Stimulated activated CD8-positive, alpha-beta memory T cell treated with anti-CD3 and anti-CD28 coated beads, Interleukin-4, amount 100 ng/mL, for 1 hour (primary cell): ENCODE measurements at places on chromosomes 1 and 21.

DNA sequence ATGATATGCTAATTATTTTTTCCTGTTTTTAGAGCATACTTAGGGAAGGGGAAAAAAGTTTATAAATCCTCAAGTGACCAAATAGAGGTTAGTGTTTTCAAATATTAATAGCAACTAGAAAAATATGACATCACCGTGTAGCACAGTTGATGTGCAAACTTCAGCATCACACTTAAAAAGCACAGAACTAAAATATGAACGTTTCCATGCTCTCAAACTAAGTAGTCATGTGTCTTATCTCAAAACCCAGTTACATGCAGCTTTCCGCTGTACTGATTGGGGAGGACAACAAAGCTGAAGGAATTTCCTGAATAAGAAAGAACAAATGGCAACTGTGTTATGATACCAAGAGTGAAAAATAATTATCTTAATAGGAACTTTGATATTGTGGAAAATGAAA lies 903.7 kb downstream of the ADGRL2 start:
- DNase-seq: no peak

GRCh38 chr1:248804771-248805681 lies 20.7 kb downstream of the SH3BP5L start:
- no peak for DNase-seq

DNA sequence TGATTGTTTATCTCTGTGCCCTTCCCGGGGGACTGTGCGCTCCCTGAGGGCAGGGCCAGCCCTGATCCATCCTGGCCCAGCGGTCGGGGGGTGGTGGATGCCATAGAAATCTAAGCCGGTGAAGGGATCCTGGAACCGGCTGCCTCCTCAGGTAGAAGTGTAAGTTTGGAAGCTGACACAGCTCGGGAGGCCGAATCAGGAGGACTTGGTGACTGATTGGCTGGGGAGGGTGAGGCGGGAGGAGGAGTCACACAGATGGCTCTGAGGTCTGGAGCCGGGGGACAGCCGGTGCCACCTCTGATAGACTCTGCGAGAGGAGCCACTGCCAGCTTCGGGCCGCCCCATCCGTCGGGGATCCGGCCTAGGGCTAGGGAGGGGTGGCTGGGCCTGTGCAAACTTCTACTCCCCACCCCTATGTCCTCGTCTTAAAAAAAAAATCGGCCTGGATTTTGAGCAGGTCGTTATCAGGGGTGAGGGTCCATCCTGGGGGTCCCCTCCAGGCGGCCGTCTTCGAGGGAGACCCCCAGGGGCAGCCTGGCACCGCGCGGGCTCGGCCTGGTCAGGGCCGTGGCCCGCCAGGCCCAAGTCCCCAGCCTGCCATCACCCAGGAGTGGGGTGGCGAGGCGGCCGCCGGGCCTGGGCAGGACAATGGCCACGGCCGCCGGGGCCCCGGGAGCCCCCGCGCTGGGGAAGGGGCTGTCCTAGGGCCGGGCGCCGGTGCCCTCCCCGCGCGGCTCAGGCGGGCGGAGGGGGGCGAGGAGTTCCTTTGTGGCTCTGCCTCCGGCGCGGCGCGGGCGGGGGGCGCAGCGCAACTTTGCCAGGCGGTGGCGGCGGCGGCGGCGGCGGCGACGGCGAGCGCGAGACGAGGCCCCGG lies 708 bp upstream of the ZNF362 start:
- DNase-seq: no peak

- no peak for DNase-seq
Observed at GRCh38 chr1:59671066-59671952, 143.4 kb upstream of the HOOK1 start.

- DNase-seq: no peak
Observed at GRCh38 chr1:37865348-37866120, 6.1 kb upstream of the MTF1 start.

DNA sequence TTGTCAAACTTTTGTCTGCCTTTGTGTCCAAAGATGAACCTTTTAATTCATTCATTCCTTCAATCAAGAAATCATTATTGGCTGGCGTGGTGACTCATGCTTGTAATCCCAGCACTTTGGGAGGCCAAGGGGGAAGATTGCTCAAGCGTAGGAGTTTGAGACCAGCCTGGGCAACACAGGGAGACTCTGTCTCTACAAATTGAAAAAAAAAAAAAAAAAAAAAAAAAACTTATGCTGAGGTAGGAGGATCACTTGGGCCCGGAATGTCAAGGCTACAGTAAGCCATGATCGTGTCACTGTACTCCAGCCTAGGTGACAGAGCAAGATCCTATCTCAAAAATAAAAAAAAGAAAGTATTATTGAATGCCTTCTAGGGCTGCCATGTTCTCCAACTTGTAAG lies 51.3 kb upstream of the CXADR start:
- no peak for DNase-seq

DNA sequence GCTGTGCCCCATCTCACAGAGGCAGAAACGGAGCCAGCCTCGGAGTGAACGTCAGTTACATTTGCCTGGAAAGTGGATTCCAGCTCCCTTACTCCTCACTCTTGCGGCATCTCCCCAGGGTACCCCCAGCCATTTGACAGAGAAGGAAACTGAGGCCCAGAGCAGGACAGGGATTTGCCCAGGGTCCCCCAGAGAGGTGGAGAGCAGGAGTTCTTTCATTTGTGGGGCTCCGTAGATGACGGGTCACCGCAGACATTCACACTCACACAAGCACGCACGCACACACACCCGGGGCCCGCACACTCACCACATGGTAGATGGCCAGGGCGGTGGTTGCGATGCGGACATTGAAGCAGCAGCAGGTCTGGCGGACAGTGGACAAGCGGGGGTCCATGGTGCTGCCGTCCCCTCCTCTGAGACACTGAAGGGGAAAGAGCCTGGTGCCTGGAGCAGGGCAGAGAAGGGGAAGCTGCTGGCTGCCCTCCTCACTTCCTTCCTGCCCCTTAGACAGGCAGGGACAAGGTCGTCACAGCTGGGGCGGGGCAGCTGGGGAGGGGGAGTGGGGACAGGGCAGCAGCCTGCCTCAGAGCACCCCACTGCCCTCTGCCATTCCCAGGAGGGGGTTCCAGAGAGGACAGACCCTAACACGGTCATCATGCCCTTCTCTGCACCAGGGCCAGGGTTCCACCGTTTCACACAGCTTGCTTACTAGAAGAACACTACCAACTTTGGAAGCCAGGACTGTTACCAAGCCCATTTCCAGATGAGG lies at the start of gene LAPTM5:
LAPTM5 (minus strand) TSS at position 423 of the 769 bp plus-strand sequence; CDS start at position 394, 29 bp downstream.
- no peak for DNase-seq

DNA sequence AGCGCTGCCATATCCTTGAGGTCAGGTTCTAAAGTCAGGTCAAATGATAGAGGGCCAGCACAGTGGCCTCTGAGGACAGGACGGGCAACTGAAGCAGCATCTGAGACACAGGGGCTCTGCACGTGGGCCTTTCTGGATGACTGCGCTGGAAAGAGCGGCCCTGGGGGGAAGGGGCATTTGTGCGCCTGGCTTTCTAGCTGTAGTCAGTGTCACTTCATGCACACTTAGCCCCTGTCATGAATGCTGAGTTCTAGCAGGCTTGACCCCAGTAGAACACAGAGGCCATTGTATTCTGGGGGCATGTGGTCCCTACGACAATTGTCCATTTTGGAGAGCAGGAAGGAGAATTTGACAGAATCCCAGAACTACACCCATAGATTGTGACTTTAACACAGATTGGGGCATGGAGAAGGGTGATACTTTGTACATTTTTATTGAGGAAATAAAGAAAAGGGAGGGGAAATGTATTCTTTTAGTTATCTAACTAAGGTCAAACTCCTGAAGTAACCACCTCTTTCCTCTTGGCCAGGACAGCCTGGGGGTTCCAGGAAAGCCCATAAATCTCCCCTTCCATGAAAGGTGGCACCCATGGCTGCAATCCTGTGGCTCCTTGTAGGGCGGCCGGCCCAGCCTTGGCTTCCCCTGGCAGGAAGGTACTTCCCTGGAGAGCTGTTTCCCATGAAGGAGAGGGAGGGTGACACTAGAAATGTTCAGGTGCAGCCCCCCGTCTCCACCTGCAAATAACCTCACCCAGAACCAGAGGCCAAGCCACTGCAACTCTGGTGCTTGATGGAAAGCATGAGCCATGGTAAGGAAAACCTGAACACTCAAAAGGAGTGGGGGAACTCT lies 34.4 kb downstream of the NTPCR start:
- no peak for DNase-seq

DNA sequence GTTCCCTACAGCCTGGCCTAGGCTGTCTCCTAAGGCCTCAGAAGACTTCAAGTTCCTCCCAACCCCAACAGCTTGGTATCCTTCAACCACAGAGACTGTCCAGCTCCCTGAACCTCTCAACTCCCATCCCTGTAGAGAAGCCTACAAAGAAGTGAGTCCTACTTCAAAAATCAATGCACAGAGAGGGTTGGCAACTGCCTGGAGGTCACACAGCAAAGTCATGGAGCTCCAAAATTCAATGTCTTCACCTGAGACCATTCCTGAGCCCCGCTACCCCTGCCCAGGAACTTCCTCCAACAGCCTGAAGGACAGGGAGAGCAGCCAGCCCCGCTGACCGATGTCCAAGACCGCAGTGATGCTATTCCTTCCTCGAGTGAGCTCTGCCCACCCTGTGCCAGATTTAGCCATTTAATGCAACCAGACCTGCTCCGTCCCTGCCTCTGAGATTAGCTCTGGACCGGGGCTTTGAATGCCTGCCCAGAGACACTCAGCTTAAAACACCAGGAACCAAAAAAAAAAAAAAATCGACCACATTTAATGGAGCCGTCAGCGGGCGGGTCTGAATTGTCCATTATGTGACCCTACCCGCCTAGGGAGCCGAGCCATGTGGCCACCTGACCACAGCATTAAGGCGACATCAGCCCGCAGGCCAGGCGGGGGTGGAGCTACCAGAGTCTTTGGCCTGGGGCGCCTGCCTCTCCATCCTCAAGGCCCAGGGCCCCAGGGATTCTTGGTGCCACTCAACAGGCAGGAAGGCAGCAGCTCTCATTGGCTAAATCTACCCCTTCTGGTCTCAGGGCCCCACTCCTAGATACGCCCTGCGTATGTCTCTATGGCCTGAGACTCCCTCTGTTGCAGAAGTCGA lies 148.6 kb downstream of the SYF2 start:
- no peak for DNase-seq

DNA sequence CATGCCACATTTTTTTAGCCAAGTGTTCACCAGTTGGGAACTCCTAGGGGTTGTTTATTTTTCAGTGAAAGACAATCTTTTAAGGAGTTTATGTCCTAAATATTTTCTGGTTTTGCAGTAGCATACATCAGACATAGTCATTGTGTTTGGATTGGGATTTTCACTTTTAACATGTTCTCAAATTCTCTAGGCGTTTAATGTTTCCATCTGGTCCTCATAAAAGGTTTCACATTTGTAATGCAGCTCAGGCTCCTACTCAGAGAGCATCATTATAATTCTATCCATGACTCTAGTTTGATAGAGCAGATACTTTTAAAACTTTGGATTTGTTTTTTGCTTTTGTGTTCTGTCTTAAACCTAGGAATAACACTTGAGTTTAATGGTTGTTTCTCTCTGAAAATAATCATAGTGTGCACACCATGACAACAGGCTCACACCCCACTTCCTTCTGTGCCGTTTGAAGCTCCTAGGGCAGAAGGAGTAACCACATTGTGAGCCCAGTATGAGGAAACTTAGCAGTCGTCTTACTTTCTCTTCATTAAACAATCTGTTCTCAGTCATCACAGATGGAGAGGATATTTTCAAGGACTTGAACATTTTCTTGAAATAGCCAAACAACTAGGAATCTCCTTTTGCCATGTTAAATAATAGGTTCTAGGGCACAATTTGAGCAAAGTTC lies 219.6 kb downstream of the PDE4B start:
- DNase-seq: no peak

GRCh38 chr1:60762176-60762575 lies 320.2 kb upstream of the NFIA start:
- DNase-seq: no peak

DNA sequence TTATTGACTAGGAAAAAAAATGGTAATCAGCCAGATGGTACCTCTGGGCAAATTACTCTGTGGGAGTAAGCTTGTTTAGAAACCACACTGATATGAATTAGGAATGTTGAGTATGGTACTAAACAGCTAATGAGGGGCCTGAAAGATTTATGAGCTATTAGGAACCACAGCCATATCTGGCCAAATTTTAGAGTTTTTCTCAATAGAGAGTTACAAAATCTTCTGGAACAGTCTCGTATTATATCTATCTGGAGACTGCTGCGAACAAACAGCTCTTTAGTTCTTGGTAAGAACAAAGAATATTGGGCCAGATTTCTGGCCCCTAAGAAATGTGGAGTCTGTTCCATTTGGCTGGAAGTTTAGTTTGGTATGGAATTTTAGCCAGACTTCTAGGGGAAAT lies 4.9 kb upstream of the PODN start:
- no peak for DNase-seq

DNA sequence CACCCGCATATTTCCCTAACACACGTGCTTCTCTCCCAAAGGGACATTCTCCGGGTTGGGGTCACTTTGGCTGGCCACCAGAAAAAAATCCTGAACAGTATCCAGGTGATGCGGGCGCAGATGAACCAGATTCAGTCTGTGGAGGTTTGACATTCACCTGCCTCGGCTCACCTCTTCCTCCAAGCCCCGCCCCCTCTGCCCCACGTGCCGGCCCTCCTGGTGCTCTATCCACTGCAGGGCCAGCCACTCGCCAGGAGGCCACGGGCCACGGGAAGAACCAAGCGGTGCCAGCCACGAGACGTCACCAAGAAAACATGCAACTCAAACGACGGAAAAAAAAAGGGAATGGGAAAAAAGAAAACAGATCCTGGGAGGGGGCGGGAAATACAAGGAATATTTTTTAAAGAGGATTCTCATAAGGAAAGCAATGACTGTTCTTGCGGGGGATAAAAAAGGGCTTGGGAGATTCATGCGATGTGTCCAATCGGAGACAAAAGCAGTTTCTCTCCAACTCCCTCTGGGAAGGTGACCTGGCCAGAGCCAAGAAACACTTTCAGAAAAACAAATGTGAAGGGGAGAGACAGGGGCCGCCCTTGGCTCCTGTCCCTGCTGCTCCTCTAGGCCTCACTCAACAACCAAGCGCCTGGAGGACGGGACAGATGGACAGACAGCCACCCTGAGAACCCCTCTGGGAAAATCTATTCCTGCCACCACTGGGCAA lies 59.1 kb downstream of the LACTBL1 start:
- no peak for DNase-seq

DNA sequence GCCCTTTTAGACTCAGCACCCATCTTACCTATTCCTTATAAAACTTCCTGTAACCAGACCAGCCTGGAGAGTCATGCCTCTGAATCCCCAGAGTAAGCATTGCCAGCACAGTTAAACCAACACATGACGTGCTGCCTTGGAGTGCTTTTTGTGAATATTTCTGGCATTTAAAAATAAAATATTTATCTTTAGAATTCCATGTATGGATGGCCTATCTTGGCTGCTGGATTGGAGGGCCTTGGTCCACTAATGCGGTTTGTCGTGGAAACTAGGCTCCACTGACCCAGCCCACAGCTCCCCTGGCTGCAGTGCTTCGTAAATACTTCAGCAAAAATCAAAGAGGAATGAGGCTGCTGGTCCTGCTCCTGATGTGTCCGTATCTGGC lies 17.5 kb downstream of the MTARC1 start:
- no peak for DNase-seq

GRCh38 chr21:37551993-37552355 lies 185.4 kb downstream of the DYRK1A start:
- DNase-seq: no peak
